ENCODE measurements at places on chromosomes 12 and 14.
A peak's percentile ranks its signal among the peaks of the same experiment; 100 is the strongest.

DNA sequence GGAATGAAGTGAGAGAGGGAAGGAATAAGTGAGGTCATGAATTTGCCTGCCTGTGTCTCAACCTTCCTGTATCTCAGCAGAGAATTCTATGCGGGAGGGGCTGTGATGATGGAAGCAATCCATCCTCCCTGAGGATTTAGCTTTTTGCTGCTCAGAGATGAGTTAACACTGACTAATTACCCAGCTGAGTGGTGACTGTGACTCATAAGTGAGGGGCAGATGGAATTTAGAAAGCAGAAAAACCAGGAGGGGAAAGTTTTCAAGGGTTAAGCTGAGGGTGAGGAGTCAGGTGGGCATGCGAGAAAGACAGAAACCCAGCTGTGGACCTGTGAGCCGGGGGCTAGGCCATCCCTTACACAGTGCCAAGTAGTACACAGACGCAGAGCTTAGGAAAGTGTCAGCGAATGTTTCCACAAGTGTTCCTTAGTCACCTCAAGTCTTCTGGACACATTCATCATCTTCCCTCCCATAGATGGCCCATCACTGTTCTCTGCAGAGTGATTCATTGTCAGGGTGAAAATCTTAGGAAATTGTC is 277.9 kb downstream of the IPO8 start:
- DNase-seq, result peak; percentile 67

GRCh38 chr14:59543873-59544272 is 32.7 kb downstream of the CCDC175 start:
- no peak for DNase-seq

DNA sequence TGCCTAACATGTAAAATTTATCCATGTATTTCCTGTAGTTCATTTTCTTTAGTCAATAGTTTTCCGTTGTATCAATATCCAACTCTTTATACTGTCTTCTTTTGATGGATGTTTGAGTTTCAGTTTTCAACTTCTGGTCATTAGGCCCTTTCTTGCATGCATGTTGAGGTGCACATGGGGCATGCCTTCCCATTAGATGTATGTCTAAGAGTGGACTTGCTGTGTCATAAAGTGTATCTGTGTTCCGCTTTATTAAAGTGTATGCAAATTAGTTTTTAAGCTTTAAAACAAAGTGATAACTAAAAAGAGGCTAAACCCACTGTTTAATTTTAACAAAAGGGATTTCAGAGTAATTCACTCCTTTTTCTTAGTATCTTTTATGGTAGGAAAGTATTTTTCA is 441.1 kb downstream of the PCNX1 start:
- no peak for DNase-seq

DNA sequence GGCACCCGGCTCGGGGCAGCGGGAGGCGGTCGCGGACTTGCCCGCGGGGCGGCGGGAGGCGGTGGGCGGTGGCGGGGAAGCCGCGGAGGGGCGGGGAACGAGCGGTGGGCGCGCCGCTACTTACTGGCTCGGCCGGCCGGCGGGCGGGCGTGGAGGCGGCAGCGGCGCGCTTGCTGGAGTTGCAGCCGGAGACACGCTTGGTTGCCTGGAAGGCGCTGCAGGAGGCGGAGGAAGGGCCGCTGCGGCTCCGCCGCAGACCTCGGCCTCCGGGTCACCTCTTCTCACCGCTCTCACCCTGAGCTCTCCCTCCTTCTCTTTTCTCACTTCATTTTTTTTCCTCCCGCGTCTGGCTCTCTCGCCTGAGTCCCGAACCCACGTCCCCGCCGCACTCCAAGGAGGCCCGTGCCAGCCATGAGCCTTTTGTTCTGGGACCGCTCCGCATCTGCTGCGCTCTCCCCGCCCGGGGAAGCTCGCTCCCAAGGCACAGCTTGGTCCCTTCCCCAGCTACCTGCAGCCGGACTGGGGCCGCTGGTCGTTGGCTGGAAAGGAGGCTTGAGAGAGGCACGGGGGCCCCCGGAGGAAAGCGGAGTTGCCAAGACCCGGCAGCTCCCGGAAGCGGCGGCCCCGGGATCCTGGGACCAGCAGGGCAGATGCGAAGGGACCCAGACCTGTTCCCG is 592 bp upstream of the KCNK10 start:
- no peak for DNase-seq

DNA sequence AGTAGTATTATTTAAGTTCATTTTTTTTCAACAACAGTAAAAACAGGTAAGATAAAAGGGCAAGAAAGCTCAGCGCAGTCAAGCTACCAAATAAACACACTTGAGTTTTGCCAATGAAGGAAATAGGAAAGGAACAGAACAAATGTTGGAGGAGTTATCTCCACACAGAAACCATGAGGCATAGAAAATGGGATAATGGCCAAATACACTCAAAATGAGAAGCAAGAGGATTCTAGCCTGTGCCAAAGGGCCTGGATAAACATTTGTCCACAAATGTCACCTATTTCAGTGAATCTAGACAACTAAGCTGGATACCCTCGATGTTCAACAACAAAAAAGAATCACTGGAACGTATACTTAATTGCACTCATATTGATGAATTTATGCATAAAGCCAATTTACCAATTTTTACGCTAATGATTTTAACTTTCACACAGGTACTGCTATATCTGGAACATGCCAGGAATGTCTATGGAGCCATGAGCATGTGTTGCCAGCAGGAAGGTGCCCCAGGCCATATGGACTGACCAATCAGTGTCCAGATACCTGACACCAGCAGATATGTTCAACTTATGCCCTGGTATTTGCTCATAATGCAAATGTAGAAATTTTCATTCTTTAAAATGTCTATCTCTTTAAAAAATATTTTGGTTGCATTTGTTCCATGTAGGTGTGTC is 21.1 kb downstream of the ST8SIA1 start:
- no peak for DNase-seq

- DNase-seq, result no peak
Observed at GRCh38 chr14:79627058-79627457, 584.2 kb downstream of the DIO2 start.

GRCh38 chr14:88681755-88682494 is 110.8 kb downstream of the EML5 start:
- DNase-seq, result no peak

DNA sequence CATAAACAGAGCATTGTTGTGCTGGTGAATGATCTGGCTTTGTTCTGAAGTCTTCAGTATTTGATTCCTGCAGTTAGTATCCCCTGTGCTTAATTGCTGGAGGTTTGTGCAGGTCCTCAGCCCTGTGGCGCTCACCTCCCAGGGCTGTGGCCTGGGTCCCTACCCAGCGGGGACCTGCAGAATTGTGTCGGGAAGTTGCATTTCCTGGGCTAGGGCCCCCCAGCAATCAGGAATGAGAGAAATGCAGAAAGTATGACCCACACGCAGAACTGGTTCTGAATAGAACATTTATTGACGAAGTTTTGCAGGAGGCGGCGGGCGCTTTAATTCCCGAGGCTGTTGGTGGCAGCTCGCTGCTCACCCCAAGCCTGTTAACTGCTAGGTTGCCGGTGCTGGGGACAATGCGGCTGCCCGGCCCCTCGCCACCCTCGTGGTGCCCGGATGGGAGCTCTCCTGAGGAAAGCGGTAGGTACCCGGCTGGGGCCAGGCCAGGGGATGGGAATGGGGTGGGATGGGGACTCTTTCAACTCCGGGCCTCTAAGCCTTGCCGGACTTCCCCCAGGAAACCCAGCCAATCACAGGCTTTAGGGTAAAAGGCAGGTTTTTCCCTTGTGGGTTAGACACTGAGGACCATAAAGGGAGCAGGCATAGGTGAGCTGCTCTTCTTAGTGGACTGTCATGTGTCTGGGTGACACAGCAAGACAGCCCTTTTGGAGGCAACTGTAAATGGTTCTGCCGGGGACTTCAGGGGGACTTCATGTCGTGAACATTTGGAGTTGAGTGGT is 11.6 kb downstream of the PLEKHG3 start:
- DNase-seq, result no peak

DNA sequence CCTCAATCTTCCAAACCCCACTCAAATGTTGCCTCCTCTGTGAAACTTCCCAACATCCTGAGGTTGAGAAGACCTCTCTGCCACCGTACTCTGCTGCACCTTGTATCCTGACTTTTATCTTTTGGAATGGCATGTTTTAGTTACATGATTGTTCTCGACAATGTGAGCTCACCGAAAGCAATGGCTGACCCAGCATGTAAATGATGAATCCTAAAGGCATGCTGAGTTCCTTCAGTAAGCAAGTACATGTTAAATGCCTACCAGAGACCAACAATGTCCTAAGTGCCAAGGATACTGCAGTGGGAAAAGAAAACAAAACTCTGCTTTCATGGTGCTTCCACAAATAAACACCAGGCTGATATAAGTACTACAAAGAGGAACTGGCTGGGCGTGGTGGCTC is 13.7 kb downstream of the PPP1R13B start:
- DNase-seq, result no peak

DNA sequence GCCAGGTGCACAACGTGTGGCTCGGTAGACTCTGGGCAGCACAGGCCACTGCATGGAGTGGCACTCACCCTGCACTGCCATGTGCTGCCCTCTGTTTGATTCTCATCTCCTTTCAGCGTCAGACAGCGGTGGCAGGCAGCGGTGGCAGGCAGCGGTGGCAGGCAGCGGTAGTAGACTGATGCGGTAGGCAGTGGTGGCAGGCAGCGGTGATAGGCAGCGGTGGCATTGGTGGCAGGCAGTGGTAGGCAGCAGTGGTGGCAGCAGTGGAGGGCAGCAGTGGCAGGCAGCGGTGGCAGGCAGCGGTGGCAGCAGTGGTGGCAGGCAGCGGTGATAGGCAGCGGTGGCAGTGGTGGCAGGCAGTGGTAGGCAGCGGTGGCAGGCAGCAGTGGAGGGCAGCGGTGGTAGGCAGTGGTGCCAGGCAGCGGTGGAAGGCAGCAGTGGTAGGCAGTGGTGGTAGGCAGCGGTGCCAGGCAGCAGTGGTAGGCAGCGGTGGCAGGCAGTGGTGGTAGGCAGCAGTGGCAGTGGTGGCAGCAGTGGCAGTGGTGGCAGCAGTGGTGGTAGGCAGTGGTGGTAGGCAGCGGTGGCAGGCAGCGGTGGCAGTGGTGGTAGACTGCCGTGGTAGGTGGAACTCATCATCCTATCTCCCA is 6.0 kb upstream of the MEG3 start:
- DNase-seq, result no peak

- DNase-seq, result no peak
Observed at GRCh38 chr12:132554845-132555630, 55.3 kb downstream of the LRCOL1 start.

GRCh38 chr12:118356809-118357256 is 15.9 kb downstream of the TAOK3 start:
- peak; percentile 76 for DNase-seq

- DNase-seq, result no peak
Observed at GRCh38 chr14:99249389-99249788, 22.6 kb downstream of the BCL11B start.

DNA sequence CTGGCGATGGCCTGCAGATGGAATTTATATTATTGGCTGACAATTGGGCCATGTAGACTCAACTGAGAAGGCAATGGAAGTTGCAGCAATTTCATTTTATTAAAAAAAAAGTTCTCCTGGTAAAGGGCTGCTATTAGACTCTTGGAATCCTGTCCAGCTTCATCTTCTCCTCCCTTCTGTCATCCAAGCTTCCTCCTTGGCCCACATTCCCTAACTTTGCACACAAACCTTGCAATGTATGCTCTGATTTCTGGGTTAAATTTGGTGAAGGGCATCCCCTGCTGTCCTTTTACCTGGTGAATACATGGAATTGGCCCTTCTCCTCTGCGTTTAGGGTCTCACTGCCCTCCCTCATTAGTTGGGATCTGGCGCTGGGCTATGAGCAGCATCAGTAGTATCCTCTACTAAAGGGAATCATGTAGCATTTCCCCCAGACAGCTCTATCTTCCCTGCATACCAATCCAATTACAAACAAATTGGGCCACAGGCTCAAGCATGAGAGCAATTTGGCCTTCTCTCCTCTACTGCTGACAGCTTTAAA is 336.9 kb downstream of the BMP4 start:
- peak; percentile 5 for DNase-seq

DNA sequence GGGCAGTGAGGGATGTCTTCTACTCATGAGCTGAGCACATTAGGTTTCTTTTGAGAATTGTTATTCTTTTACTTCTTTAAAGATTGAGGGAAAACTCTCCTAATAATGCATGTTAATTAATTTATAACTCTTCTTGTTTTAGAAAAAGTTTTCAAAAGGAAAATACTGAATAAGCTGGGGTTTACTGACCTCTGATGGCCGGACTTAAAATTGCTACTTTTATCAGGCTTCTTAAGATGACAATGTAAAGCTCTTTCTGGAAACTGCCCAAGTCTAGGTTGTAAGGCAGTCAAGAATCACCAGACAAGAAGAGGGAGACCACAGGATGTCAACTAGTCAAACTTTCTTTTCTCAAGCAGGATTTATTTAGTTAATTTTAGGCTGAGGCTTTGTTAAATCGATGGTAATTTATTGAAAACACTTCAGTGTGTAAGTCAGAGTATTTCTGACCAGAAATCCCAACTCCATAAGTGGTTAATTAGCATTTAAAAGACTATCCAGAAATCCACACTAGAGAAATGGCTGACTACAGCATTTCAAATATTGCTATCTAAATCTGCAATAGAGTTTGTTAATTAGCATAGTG is 82.1 kb downstream of the AVPR1A start:
- peak; percentile 56 for DNase-seq

DNA sequence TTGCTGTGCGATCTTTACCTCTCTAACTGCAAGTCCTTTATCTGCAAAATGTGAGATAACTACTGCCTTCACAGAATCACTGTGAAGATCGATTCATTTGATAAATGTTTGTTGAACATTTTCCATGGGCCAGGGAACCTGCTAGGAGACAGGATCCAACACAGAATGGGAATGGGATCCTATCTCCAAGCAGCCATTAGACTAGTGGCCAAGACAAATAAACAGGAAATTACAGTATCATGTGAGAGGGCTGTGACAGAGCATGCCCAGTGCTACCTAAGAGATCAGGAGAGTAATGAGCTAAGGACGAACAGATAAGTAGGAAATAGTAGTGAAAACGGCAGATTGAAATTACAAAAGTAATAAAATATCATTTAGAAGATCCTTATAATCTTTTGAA is 105.7 kb downstream of the GRIN2B start:
- no peak for DNase-seq

DNA sequence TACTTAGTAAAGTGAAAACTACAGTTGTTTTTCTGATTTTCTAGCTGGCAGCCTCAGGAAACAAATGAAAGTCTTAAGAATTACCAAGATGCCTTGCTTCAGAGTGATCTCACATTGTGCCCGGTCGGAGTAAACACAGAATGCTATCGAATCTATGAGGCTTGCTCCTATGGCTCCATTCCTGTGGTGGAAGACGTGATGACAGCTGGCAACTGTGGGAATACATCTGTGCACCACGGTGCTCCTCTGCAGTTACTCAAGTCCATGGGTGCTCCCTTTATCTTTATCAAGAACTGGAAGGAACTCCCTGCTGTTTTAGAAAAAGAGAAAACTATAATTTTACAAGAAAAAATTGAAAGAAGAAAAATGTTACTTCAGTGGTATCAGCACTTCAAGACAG is 28.9 kb downstream of the RXYLT1 start:
- DNase-seq, result no peak

Data from AG04449 (cell line).